ENCODE measurements at places on chromosomes 7 and 10. TPM values are rescaled to one million over a fixed set of nuclear protein-coding genes. Genes with fewer than 3 reads are reported as not detected.

The GLCCI1 gene
- total RNA-seq, result 19.9 TPM

The TBXAS1 gene
- 2.3 TPM for total RNA-seq

GRCh38 chr7:93202594-93203250 is 23.5 kb downstream of the HEPACAM2 start:
- no peak for DNase-seq

- DNase-seq, result no peak
Measured at GRCh38 chr7:90472805-90473540, 3.5 kb downstream of the PTTG1IP2 start.

DNA sequence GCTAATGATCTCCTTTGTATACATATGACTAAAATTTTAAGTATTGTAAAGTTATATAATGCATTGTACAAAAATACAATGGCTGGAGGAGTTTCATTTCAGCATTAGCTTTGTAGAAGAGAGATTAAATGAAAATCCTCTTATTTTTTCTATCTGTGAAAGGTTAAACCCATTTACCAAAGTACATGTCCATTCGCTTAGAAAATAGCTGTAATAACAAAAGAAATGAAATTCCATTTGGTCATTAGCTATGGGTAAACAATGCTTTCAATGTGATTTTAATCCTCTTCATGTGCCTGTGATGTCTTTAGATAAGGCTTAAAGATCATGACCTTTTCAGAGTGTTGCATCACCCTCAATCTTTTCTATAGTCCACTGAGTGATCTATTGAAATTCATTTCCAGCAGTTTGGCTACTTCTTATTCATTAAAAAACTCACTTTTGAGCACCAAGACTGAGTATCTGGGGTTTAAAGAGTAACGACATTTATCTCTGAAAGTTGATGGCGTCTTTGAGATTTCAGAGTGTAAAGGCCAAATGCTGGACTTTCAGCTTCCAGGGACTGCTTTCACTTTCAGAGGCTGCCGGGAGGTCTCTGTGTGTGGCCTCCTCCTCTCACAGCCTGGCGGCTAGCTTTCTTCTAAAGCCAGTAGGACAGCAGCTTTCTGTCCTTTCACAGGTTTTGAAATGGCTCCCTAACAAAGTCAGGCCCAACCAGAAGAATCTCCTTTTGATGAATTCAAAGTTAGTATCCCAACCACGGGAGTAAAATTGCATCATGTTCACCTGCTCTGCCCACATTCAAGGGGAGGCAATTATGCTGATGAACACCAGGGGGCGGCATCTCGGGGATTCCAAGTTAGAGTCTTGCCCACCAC is 701.4 kb upstream of the COBL start:
- no peak for DNase-seq

The OR2A1 gene
- total RNA-seq, result not detected

DNA sequence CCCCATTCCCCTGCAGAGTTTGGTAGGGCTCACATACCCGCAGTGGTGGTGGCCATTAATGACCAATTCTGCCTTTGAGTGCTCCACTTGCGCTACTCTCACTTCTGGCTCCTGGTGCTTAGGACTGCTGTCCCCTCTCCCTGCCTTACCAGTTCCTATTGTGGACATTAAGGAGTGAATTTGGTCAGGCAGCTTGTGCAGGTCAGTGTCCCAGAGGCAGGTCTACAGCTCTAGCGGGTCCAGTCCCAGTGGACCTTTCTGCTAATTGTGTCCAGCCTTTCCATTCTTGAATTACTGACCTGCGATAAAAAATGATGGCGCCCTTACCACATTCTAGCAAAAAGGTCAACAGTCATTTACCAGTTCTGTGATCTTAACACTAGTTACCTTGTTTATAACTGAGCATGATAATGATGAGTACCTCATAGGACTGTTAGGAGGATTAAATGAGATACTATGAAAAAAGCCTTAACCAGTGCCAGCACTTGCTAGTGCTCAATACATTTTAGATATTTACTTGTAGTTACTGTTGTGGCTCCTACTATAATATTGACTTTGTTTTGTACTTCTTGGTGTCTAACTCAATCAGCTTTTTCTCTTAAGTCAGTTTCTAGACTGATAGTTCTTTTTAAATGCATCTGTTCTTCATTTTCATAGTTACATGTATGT is 14.1 kb downstream of the ST7 start:
- DNase-seq, result no peak

DNA sequence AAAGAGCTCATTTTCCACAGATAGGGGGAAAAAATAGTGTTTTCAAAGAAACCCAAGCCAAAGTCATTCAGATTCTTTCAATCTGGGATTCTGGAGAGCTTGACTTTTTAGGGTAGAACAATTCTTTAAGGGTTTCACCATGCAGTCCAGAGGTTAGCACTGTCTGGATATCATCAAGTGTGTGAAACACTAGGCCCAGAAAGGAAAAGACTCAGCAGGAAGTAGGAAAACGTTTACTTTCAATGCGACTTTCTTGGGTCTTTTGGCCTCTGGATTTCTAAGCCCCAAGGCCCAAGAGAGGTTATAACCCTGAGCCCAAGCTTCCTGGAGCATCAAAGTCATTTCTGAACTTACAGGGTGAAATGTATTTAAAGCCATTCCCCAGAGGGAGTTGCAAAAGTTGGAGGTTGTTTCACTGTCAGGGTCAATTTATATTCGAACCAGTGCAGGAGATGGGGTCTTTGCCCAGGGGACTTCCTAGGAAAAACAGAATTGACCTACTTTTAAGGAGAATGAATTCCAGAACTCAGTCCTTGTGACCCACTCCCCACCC is 158.0 kb downstream of the C7orf25 start:
- no peak for DNase-seq

DNA sequence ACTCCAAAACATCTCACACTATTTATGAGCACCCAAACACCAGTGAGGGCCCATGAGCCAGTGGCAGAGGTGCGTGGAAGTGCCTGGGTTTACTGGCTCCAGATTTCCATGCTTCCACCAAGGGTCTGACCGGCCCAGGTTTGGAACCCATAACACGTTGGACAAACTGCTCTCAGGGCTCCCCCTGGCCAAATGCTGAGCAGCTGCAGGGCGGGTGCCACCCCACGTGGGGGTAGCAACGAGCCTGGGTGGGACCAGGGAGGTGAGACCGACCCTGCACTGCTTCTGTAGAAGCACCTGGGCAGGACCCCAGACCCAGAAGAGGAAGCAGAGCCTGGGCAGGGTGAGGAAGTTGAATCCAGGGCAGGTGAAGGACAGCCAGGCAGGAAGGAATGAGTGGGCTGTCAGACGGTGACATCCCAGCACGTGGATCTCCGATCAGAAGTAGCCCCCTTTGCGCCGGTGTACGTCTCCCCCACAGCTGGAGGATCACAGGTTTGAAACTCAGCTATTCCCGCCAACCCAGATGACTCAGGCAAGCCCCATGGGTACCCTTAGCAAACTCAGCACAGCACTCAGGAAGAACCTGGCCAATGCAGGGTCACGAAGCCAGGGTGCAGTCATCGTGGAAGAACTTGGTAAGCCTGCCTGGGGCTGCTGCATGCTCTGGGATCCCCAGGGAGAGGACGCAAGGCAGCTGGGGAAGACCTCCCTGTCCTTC is 100.4 kb upstream of the DDC start:
- DNase-seq, result no peak

The SLC18A3 gene
- not detected for total RNA-seq

DNA sequence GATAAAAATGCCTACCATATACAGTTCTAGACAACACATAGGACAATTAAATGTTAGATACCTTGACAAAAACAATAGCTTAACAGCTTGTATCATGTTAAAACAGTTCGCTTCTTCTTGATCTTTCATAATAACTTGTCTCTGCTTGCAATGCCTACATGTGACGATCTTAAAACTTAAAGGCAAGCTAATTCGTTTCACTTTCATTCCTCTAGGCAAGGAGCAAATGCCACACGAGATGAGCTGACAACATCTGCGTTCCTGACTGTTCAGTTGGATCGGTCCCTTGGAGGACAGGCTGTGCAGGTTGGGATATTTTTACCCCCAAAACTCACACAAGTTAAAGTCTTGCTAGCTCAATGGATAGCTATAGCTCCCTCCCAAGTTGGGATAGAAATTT is 51.6 kb upstream of the ARL4A start:
- DNase-seq, result no peak

GRCh38 chr10:63812501-63812900 is 291.3 kb downstream of the REEP3 start:
- DNase-seq, result no peak

DNA sequence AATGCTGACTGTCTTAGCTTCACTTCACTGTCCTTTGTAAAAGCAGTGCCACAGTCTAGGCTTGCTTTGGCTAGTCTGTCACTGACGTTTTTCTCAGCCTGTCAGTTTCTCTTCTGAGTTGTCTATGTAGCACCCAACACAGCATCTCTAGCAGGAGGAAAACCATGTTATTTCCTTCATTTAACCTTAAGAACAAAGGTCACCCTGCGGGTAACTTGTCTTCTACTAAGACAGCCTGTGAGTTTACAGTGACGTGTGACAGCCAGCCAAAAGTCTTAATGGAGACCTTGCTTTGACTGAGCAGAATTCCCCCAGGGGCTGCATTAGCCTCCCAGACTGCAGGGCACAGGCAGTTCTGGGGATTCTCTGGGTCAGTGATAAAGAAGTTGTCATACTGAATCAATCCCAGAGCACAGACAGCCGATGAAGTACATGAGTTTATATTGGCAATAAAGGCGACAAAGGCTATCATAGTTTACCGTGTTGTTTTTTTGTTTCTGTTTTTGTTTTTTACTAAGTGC is 296.0 kb upstream of the KIAA1217 start:
- no peak for DNase-seq

GRCh38 chr7:20826243-20826642 is 39.6 kb upstream of the SP8 start:
- no peak for DNase-seq

The NPTX2 gene
- total RNA-seq, result 4.3 TPM

DNA sequence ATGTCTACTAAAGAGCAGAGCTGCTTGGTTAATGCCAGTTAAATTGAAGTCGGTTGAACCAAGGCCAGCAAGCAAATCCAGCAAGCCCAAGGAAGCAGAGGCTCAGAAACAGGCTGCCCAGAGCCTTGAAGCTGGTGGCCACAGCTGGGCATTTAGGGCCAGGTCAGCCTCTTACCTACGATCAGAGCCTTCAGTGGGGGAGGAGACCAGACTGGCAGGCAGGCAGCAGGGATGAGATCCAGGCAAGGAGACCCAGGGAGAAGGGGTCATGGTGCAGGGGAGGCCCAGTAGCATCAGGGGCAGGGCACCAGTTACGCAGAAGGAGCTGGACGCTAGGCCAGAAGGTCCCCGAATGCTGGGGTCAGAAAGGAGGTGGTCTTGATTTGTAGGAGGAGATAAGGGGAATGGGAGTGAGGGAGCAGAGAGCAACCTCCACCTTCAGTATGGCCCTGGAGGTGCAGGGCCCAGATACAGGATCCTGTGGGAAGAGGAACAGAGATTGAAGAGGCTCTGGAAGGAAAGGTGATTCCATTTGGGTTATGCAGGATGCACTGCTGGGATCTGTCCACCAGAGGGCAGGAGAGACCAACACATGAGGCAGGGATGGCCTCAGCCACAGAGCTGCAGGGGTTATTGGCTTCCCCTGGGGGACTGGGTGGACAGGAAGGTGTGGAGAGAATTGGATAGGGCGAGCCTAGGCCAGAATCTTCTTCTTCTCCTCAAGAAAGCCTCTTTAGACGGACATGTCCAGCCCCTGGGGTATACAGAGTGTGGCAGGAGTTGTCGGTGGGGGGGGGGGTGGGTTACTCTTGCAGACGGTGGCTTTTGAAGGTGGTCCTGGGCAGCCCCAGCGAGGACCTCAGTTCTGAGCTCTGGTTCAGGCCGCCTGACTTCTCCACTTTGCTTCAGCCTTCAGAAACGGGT is 132.6 kb upstream of the PODXL start:
- DNase-seq, result no peak

The RHOBTB1 gene
- total RNA-seq, result 3.5 TPM

- DNase-seq, result no peak
Measured at GRCh38 chr10:28915989-28916588, 238.8 kb downstream of the BAMBI start.

DNA sequence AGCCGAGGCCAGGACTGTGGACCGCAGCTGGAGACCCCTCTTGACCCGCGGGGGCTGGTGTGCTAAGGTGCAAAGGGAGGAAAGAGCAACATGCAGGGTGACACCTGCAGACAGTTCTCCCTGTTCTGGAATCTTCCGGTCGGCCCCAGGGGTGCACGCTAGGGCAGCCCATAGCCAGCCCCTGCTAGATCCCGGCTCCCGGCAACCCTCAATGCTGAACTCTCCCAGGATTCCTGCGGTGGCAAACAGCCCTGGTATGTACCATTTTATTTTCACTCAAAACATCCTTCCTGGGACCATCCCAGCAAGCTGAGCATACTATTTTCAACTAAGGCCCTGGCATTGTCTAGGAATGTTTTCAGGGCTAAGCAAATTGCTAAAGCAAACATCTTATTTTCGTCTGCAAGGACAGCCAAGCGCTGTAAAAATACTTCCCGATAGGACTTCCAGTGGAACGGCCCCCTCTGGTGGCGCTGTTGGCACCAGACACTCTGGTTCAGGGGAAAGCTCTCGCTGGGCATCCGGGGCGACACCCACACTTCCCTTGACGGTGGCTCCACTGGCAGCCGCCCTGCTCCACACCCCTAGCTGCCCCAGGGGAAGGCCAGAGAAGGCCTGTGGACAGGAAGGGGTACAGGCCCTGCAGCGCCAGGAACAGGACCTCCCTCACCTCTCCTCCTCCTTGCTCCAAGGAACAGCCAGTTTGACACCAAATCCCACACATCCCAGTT is 99.4 kb downstream of the CTBP2 start:
- peak; percentile 95 for DNase-seq

DNA sequence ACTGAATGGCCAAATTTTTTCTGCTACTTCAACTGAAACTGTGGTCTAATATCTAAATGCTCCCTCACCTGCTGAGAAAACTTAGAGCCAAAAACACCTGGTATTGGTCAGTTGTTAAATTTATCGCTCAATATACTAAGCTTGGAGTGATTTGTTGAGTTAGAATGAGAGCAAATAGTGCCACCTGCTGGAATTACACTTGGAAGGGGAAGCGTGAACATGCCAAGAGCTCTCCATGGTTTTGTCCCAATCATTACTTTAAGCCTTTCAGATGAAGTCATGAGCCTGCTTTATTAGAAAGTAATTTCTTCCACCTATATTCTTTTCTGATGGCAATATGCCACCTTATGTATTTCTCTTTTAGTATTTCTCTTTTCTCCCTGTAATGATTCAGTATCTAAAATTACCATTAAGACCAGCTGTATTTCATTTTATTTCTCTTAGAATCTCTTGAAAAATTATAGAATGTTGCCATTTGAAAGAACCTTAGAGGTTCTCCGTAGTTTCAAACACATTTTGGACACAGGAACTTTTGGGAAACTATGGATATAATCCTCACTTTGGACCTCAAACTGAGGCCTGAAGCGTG is 447.8 kb upstream of the C7orf33 start:
- DNase-seq, result no peak

The PTN gene
- 2.1 TPM for total RNA-seq

DNA sequence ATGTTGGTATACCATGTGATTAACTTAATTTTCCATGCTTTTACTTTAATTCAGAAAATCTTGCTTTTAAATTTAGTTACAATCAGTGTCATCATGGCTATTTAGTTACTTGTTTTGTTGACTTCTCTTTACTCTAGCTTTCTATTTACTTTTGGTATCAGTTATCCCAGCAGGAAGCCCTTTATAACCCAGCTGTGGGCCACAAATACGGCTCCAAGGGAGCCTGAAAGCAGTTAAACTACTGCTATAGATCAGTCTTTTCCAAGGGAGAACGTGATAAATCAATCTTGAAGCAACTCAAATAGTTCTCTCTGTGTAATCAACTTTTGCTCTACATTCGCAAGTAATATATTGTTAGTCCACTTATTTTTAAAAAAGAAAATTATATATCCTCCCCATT is 287.4 kb downstream of the CACNA2D1 start:
- DNase-seq, result no peak

GRCh38 chr10:98090822-98091221 is 43.6 kb upstream of the R3HCC1L start:
- DNase-seq, result no peak

- no peak for DNase-seq
Measured at GRCh38 chr10:112902730-112903129, 47.3 kb upstream of the TCF7L2 start.
